ENCODE measurements at places on chromosomes 2 and 18.

DNA sequence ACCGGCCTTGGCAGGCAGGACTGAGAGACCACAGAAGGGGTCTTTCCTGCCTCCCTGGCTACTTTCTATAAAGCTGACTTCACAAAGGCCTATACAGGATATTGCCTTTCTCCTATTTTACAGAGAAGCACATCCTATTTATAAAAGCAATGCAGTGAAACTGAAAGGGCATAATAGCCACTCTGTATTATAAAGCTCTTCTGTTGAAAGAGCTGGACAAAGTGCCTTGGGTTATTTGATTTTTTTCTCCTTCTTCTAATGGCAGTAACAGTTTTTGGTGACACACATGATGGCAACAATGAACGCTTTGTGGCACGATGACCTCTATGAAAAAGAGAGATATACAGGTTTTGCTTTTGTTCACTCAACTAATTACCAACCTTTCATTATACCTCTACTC, 281.1 kb downstream of the ZNF516 start:
- DNase-seq = no peak

- no peak for DNase-seq
These were observed 143.8 kb downstream of the MEIS1 start for GRCh38 chr2:66578687-66579106.

GRCh38 chr2:68980956-68981355, 6.5 kb downstream of the GKN1 start:
- DNase-seq = no peak

DNA sequence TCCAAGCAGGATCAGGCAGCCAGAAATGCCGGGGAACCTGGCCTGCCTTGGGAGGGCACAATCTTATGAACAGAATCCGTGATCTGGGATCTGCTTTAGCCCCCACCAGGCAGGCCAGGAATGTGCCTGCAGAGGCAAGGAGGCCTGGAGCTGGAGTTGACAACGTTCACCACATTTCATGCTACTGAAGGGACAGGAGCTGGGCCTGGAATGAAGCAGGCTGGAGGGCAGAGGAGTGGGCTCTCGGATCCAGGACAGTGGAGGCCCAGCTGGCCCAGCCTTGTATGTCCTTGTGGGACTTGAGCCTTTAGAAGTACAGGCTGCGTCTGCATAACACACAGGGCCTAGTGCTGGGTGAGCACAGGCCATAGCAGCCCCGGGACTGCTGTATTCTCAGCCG, 91.8 kb downstream of the KLHL29 start:
- no peak for DNase-seq

- DNase-seq = no peak
These were observed 3.6 kb upstream of the G6PC2 start for GRCh38 chr2:168897449-168897848.

GRCh38 chr2:196410008-196410407, 229.5 kb upstream of the CCDC150 start:
- DNase-seq = no peak

GRCh38 chr2:200752332-200752731, 59.4 kb upstream of the BZW1 start:
- no peak for DNase-seq
